ENCODE measurements at places on chromosomes 11 and 22. TPM values are rescaled to one million over a fixed set of nuclear protein-coding genes. Genes with fewer than 3 reads are reported as not detected.

GRCh38 chr11:35912883-35913624 lies 30.8 kb upstream of the LDLRAD3 start:
- no peak for DNase-seq

- DNase-seq: no peak
Observed at GRCh38 chr22:49903322-49904039, 14.8 kb downstream of the ALG12 start.

Gene HORMAD2
- total RNA-seq: not detected

GRCh38 chr22:29470159-29470855 lies 9.7 kb upstream of the NEFH start:
- DNase-seq: peak; percentile 67

DNA sequence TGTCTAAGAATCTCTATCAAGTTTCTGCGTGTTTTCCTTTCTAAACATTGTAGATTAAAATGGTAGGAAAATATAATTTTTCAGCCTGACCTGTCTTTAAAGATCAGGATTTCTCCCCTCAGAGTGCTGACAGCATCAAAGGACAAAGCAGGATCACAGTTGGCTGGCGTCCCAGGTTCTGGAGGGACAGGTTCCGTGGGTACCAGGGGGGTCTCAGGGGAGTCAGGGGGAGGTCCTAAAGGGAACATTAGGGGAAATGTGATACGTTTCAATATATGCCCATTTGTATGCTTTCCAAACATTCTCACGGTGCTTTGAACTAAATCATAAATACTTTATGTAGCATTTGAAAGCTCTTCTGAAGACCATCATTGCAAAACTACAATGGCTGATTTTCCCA lies 3.4 kb downstream of the MMP3 start:
- no peak for DNase-seq

- DNase-seq: no peak
Observed at GRCh38 chr22:40668611-40669411, 10.5 kb upstream of the MCHR1 start.

DNA sequence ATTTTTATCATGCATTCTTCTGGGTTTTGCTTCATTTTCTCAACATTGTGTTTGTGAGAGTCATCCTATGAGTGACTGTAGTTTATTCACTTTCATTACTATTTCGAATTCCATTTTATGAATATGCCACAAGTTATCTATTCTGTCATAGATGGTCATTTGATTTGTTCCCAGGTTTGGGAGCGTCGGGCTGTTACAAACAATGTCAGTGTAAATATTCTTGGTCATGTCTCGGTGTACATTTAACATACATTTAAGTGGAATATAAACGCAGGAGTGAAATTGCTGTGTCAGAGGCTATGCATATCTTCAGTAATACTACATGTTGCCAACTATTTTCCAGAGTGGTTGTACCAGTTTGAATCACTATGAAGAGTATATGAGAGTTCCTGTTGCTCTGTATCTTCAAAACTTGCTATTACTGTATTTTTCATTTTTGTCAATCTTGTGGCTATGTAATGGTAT lies 2.4 kb downstream of the TRIM44 start:
- DNase-seq: no peak

DNA sequence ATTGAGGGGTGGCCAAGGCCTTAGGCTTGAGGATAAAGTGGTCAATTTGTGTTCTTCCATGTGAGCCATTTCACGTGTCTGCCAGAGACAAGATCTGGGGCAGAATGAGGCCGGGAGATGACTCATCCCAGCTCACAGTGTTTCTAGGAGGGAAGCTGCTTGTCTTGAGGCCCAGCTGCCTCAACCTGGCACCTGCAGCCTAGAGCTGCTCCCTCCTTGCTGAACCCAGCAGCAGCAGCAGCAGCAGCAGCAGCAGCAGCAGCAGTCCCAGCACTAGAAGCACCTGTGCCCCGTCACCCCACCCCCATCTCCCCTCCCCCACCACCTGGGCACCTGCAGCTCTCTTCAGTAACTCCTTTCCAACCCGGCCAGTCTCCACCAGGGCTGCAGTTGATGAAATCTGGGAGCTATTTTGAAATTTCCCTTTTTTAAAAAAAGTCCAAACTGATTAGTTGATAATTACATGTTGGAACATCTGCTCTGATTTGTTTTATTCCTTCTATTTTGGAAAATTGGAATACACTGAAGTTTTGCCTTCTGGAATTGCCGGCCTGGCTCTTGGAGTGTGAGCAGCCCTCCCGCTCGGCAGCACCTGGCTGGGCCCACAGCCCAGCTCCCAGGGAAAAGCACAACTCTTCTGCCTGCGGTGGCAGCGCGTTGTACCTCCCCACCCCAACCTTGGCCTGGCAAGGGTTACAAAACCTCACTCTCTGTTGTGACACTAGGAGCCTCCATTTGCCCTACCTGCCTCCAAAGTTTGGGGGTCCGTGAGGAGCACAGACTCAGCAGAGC lies 143.5 kb downstream of the NXPE2 start:
- DNase-seq: no peak

Gene SLC22A9
- not detected for total RNA-seq

DNA sequence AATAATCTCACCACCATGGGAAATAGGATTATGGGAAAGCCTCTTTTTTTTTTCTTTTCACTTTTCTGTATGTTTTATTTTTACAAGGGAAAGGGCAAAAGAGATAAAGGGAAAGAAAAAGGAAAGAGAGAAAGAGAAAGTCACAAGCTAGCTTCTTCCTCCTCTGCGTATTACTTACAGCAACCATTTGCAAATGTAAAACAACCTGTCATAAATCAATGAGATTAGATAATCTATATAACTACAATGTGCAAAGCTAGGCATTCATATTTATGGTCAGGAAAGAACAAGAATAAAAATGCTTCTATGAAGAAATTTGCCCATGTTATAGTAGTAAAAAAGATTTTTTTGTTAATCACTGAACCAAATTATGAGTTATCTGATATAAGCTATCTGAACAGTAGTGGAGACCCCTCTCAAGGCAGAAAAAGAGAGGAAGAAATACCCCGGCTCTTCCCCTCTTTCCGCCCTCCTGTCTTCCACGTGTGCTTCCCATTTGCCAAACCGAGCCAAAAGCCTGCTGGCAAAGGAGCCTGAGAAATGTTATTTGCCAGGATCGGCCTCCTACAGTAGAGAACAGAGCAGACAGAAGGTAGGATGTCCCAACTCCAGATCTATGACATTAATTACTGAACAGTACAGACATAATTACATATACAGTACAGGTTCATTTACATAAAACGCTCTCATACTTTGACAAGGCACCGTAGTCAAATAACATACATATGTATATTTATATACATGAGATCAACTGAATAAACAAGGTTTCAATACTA lies 50.2 kb downstream of the ARHGAP32 start:
- DNase-seq: no peak

- DNase-seq: no peak
Observed at GRCh38 chr11:46972343-46972742, 35.8 kb downstream of the CSTPP1 start.

Gene SLC16A8
- 0.46 TPM for total RNA-seq

Gene SLC17A6
- total RNA-seq: not detected

Gene BAD
- 109 TPM for total RNA-seq

- DNase-seq: no peak
Observed at GRCh38 chr22:46830841-46831240, 68.4 kb downstream of the TBC1D22A start.

Gene APOA5
- total RNA-seq: 0.57 TPM

DNA sequence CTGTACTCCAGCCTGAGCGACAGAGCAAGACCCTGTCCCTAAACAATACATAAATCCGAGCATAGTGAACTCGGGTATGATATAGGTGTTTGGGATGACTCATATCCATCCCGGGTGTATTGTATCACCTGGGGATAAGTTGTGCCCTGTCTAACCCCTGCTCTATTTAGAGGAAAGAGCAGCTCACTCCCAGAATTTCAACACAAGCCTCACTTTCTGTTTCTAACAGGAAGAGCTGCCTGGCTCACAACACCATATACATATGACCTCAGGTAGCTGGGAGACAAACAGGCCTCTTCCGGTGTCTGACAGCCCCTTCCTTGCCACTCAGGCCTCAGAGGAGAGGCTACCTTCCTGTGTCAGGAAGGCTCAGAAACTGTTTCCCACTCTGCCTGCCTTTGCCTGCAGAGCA lies 9.9 kb upstream of the MICALL1 start:
- DNase-seq: no peak

DNA sequence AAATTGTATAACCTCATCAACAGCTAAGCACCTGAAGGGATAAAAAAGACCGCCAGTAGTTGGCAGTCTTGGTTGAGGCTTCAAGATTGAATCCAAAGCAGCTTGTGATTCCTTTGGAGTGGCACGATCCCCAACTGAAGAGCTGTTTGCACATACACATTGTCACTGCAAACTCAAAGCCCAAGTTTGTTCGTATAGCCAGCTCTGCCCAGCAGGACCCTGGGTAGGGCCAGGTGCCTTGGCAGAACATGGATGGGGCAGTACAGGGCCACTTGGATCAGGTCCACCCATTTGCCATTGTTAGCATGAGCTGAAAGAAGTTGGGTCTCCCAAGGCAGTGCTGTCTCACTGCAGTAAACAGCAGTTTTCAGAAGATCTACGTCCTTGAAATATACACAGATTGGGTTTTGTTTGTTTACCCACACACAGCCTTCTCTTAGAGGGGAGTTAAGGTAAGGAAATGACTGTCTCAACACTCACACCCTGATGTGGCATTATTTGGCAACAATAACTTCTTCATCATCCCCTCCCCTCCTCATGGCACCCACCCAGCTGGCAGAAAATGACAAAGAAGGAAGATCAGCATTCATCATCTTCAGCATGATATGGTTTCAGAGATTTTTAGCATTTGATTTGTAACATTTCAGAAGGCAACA lies 132.9 kb downstream of the COMMD9 start:
- no peak for DNase-seq

Gene MIOX
- not detected for total RNA-seq

Gene RIC3
- total RNA-seq: 44.0 TPM

Gene YPEL4
- total RNA-seq: 0.91 TPM

Gene TSGA10IP
- total RNA-seq: 0.17 TPM

DNA sequence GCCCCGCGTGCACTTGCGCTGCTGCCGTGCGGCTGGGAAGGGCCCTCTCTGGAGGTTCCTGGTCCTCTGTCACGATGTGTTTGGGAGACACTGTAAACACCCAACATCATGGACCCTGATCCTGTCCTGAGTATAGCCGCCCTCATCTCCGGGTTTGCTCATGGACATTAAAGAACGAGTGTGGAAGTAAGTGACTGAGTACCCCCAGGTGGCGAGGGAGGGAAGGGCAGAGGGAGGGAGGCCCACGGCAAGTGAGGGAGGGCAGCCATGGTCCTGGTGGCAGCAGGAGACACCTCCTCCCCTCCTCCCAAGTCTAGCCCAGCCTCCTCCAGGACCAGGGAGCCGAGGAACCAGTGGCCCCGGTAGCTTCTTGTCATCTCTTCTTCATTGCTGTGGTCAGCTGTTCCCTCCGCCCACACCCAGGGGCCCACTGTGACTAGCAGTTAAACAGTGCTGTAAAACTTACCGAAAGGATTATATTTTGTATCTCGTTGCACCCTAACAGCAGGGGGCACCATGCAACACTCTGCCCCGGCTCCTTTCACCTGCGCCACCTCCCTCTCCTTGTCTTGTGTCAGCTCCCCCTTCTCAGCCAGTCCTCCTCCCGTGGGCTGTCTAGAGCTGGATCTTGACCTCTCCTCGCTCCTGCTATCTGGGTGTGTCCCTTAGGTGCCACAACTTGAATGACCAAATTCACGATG lies 566.5 kb upstream of the B3GAT1 start:
- DNase-seq: peak; percentile 37

DNA sequence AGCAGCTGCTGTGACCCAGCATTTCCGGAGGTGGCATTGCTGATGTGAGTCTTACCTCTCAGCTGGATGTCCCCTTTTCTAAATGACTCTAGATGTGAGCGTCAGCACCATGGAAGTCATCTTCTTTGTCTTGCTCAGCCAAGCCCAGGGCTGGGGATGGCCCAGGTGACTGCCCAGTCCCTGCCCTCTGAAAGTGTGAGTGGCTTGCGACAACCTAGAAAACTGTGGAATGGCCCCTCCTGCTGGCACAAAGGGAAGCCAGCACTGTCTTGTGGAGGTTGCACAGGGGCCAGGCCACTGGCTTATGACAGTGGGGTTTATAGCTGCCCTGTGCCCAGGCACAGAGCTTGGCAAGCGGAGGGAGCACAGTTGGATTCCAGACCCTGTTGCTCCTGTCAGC lies 6.2 kb downstream of the TUB start:
- no peak for DNase-seq

Gene NXPE1
- total RNA-seq: not detected

Gene EXPH5
- 12.8 TPM for total RNA-seq

Gene IGF2
- 7.1 TPM for total RNA-seq

GRCh38 chr22:37228106-37229011 lies 15.7 kb downstream of the RAC2 start:
- DNase-seq: peak; percentile 54

DNA sequence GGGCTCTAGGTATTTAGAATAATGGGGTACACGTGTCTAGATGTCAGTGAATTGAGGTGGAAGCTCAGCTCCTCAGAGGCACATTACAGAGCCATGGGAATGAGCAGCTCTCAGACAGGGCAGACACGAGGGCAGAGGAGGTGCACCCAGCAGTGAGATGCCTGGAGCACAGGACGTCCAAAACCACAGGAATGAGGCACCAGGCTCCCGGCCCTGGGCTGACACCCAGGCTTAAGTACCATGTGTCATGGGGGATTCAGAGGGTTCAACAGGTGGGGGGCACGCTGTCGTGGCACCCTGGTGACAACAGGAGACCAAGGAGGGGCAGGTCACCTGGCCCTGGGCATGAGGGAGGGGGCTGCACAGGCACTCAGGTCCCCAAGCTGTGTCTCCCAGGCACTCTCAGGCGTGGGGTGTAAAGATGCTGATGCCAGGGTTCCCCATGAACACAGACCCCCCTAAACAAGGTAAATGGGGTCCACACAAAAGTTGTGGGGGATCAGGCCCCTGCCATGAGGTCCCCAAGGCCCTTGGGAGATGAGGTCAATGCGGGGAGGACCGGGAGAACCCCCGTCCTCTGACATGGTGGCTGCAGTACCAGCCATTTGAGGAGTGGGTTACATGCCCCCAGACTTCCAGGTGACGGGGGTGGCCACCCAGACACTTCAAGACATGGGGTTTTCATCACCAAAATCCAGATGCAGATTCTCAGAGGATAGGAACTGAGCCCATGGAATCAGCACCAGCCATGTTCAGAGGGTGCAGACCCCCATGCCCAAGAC lies 5.6 kb upstream of the SYT8 start:
- no peak for DNase-seq

DNA sequence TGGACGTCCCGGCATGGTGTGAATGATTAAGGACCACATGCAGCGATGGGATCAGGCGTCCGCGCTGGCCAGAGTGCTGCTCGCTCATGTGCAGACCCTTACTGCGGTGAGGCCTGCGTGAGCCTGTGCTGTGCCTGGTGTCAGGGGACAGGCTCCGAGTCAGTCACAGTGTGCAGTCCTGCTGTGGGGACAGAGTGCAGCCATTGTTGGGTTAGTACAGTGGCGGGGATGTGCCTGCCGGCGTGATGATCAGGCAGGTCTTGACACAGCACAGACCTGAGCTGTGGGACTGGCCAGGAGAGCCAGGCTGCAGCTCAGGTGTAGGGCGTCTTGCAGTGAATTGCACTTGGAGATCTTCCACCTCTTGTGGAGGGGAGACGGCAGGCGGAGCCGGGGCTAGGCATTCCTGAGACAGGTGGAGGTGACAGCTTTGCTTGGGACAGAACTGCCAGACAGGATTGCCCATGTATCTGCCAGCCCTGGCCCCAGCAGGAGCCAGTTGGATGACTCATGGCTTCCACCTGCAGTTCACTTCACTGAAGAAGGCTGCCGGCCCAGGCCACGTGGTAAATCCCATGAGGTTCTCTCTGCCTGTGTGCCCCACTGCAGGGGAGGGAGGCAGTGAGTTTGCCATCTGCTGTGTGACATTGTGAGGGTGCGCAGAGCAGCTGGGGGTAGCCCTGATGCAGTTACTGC lies 17.3 kb downstream of the TRMU start:
- DNase-seq: peak; percentile 83

- no peak for DNase-seq
Observed at GRCh38 chr11:94153320-94153719, 24.7 kb downstream of the PANX1 start.
